NCI-H2081 treated with DMSO at 0.1 percent for 48 hours (cell line): ENCODE measurements at places on chromosomes 2 and 18.

- DNase-seq: no peak
Measured at GRCh38 chr2:101003278-101003775, 1.2 kb downstream of the RPL31 start.

- no peak for DNase-seq
Measured at GRCh38 chr2:36653967-36654694, 42.4 kb upstream of the VIT start.

DNA sequence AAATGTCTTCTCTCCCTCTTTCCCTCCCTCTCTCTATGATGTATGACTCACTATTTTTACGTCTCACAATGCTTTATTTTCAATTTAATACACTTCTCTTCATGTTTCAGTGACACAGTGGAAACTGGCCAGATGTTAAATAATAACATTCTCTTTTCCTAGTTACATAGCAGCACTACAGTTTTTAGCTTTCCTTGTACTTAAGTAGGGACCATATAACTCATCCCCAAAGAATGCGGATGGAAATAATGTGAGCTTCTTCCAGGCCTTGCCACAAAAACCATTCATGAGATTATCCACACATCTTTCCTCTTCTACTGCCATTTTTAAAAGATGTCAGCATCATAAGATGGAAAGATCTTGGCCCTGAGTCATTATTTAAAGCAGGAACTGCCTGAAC, 789.4 kb downstream of the LRP1B start:
- no peak for DNase-seq

GRCh38 chr2:150425121-150425955, 62.1 kb downstream of the RND3 start:
- DNase-seq: no peak

DNA sequence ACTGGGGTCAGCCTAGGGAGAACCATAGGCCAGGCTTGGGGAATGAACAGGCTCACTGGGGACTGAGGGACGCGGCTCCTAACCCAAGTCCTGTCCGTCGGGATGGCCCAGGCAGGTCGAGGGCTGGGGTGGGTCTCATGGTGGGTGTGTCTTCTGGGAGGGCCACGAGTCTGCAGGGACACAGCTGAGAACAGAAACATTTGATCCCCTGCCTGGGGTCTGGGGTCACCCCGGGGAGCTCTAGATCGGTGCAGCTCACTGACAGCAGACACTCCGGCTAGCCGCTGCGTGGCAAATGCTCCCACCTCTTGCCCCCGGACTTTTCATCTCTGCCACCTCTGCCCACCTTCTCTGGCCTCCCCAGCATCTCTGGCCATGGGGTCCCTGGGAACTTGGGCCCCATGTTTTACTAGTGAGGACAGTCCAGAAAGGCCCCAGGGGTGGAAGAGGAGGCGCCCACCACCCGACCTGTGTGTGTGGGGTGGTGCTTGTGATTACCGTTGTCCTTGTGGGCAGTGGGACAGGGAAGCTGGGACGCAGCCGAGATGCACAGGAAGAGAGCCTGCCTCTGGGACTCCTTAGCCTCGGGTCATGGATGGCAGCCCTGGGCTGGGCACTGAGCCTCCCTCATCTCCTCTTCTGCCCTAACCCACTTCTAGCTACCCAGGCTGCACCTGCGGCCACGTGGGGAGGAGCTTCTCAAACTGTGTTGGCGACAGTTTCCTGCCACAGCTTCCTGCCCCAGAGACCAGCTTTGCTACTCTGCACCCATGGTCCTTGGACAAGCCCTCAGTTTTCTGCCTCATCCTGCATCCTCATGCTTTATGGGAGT, 4.9 kb downstream of the ZAP70 start:
- no peak for DNase-seq

DNA sequence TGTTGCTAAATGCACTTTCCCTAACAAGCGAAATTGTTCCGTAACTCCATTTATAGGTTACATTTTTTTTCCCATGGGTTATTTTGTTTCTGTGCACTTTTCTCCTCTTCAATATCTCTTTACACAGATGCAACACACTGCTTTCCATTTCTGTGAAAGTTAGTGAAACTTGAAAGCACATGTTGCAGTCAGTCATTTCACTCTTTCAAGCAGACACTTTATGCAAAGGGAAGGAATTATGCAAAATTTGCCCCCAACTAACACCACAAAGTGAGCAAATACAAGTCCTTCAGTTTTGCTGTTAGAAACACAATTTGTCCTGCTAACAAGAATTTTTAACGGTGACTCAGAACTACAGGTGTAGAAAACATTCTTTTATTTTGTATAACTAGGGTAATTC, 124.8 kb downstream of the PTH2R start:
- DNase-seq: no peak
